ENCODE measurements at places on chromosomes 5 and 9.

- no peak for DNase-seq
Observed at GRCh38 chr5:106825374-106825773, 845.4 kb downstream of the EFNA5 start.

GRCh38 chr9:113309204-113309813 lies 6.1 kb upstream of the RNF183 start:
- DNase-seq: peak; percentile 3

GRCh38 chr5:10533226-10533625 lies 30.6 kb upstream of the ANKRD33B start:
- no peak for DNase-seq

DNA sequence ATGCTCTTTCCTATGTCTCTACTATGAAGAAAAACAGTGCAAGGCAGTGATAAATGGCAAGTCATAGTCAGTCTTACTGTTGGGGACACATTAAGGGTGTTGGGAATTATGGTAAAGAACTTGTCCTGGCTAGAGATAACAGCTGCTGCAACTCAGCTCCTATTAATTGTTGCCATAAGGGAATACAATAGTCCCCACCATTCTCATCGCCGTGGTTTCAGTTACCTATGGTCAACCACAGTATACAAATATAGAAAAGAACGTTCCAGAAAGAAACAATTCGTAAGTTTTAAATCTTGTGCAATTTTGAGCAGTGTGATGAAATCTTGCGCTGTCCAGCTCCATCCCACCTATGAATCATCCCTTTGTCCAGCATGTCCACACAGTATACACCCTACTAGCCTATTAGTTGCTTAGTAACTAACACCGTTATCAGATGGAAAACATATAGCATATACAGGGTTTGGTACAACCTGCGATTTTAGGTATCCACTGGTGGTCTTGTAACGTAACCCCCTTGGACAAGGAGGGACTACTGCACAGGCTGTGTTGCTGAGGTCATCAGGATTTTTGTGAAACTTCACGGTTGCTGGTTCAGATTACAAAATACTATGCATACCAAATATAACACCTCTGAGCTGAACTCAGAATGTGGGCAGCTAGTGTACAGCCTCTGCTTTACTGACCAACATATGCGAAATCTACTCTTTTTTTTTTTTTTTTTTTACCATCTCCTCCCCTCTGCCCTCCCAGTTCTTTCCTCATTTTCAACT lies 53.5 kb downstream of the ZFR start:
- DNase-seq: no peak

GRCh38 chr9:88871669-88872068 lies 119.6 kb upstream of the S1PR3 start:
- DNase-seq: no peak

DNA sequence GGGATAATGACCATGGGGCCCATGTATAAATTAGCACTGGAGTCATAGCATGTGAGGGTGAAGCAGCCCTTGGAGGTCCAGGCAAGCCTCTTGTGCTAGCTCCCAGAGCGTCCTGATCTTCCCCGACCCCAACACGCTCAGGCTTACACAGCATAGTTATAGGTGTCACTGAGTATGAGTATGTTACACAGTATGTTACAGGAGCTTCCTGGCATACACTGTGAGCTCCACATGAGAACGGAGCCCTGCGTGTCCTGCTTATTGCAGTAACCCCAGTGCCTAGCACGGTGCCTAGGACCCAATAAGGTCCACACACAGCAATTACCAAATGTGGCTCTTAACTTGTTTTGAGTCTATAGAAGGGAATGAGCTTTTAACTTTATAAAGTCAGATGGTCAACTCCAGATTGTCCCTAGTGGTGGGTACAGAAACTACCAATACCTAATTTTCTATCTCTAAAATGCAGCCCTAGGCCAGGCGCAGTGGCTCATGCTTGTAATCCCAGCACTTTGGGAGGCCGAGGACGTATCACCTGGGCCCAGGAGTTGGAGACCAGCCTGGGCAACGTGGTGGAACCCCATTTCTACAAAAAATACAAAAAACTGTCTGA lies 64.1 kb downstream of the PLAC8L1 start:
- DNase-seq: no peak

DNA sequence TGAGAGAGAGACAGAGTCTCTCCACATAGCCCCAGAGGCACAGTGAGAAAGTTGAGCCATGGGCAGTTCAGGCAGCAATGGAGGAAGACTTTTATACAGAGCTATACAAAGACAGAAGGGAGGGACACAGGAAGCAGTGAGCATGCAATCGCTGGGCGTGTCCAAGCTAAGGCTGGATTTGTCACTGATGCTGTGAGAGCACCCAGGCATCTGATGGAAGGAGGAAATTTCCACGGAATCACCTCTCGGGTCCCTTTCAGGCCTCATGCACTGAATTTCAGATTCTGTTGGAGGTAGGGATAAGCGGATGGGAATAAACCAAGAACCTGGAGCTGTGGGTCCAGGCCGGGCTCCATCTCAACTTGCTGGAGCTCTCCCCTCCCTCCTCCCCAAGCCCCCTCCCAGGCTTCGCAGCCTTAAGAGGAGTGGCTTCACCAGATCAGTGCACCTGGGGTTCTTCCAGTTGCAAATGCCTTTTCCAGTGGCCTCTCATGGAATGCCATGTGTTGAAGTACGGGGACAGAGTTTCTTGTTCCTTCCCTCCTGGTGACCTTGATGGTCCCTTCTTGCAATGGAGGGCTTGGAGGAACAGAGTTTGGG lies 114.8 kb upstream of the ALDH1B1 start:
- DNase-seq: no peak

- DNase-seq: no peak
Observed at GRCh38 chr5:149545327-149545726, 5.9 kb downstream of the CSNK1A1 start.

GRCh38 chr5:83721953-83722901 lies 1.6 kb upstream of the HAPLN1 start:
- DNase-seq: no peak

DNA sequence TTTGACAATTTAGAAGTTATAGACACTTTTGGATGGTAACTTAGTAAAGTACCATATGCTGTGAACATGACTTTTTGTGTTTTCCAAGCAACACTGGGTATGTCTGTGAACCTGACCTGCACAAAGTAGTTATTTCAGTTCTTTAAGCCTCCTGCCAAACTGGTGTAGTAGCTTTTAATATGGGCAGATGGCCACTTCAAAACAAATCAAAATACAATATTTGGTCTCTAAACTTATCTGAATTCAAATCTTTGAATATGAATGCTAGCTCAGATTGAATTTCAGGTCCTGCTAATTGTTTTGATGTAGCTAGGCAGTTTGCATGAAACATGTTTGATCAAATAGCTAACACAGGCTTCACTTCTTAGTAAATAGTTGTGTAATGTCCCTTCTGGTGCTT lies 1176.7 kb upstream of the CDH9 start:
- DNase-seq: no peak

GRCh38 chr9:25658571-25658970 lies 19.7 kb downstream of the TUSC1 start:
- no peak for DNase-seq

- DNase-seq: no peak
Observed at GRCh38 chr9:71681708-71682272, 86.5 kb downstream of the CEMIP2 start.
